T-helper 1 cell (primary cell): ENCODE measurements at places on chromosomes 5 and 9.
A peak's percentile ranks its signal among the peaks of the same experiment; 100 is the strongest.

DNA sequence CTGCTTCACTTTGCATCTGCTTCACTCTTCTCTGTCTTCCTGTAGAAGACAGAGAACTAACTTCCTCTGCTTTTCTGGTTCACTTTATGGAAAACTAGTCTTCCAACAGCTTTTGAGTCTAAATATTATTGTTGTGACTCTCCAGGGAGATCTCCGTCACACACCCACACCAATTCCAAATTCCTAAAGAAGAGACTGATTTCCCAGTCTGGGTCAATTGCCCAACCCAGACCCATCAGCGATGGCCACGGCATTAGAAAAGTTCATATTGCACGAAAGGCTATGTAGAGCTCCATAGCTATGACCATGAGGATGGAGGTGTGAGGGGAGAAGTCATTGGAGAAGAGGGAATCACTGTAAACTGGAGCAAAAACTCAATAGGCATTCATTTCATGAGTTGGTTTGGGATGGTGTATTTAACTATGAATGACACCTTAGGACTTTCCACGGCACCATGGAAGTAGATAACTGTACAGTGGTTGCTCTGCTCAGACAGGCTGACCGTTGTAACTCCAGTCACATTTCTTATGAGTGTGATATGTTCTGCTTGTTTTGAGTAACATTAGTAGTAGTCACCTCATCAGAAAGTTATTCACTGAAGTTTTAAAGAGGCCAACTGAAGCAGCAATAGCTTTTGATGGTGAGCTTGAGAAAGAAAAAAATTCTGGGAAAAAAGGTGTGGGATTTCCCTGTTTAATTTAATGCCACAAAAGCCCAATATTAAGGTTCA is 78.1 kb upstream of the MAMDC2 start:
- DNase-seq = no peak

- DNase-seq = no peak
Observed at GRCh38 chr5:32018476-32019436, 155.4 kb downstream of the GOLPH3 start.

DNA sequence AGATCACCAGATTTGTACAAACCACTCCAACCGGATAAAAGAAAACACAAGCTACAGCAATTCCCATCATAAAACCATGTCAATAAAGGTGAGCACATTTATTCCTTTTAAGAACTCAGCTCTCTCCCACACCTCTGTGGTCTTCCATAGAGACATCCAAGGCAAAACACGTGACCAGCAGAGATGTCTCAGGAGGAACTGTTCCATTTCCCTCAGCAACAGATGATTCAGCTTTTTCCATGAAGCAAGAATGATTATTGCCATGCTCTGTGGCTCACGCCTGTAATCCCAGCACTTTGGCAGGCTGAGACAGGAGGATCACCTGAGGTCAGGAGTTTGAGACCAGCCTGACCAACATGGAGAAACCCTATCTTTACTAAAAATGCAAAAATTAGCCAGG is 15.8 kb downstream of the GZMK start:
- no peak for DNase-seq

GRCh38 chr9:123561046-123561445 is 205.0 kb downstream of the CRB2 start:
- DNase-seq = no peak

GRCh38 chr9:4803670-4804530 is 11.2 kb downstream of the RCL1 start:
- no peak for DNase-seq

- DNase-seq = no peak
Observed at GRCh38 chr9:70494221-70494620, 79.8 kb upstream of the KLF9 start.

GRCh38 chr9:14106699-14107098 is 207.2 kb downstream of the NFIB start:
- DNase-seq = no peak

DNA sequence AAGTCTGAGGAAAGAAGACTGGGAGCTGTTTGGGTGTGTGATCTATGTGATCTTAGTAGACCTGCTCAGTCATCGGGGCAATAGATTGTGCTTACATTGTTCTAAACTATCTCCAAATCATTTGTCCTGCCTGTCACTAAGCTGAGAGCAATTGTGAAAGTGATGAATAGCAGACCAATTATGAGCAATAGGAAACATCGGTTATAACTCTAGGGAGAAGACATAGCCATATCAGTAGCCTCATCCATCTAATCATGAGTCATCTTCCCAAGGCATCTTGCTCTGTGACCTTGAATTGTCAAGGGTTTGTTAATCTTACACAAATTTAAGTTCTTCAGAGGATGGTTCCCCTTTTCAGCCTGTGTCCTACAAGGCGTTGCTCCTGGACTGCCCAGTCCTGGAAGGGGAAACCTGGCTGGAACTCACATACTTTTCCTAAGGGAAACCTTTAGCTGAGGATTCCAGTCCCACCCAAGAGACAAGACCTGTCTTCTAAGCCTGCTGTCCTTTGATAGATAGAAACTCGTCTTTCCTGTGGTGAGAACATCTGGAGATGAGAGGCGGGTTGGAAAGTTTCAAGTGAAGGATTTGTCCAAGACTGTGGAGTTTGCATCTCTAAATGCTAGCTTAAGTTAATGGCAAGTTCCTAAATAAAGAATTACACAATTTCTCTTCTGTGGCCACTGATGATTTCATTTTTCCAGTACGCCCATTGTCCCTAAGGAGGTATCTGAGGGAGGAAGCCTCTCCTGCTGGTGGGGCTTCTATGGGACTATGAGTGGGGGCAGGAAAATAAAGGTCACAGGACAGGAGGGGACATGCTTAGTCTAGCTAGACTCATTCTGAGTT is 53.9 kb upstream of the TRIM32 start:
- DNase-seq = no peak

DNA sequence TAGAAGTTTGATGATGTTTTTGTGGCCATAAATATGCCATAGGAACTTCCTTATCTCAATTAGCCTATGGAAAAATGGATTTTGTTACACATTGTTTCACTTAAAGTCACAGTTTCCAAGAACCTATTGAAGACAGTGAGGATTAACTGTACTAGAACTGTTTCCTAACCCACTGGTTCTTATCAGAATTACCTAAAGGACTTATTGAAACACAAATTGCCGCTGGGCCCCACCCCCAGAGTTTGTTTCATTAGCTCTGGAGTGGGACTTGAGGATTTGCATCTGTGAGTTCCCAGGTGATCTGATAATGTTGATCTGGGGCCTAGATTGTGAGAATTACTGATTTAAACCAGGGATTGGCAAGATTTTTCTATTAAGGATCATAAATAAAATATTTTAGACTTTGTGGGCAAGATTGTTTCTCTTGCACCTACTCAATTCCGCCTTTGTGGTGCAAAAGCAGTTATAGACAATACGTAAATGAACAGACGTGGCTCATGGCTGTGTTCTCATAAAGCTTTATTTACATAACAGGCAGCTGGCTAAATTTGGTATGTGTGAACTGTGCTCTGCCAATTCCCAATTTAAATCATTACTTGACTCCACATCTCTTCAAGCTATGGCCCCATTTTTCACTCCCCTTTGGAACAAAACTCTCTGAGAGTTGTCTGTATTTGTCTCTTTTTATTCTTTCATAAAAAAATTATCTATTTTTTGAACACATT is 9.3 kb downstream of the JAK2 start:
- DNase-seq = no peak

DNA sequence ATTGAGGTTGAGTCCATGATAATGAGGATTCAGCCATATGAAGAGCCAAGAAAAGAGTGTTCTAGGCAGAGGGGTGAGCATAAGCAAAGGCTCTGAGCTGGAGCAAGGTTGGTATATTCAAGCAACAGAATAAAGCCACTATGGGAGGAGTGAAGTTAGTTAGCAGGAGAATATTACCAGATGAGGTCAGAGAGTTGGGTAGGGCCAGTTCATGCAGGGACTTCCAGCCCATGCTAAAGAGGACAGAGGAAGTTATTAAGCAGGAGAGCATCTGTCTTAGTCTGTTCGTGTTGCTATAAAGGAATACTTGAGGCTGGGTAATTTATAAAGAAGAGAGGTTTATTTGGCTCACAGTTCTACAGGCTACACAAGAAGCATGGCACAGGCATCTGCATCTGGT is 57.1 kb upstream of the ATG10 start:
- DNase-seq = no peak

DNA sequence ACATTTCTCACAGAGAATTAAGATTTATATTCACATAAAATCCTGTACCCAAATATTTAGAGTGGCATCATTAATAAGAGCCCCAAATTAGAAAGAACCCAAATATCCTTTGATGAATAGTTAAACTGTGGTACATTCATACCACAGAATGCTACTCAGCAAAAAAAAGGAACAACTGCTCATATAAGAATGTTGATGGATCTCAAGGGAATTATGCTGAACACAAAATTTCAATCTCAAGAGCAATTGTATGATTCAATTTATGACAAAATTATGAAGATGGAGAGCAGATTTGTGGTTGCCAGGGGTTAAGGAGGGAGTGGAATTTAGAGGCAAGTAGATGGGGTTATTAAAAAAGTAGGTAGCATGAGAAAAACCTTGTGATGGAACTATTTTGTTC is 4.5 kb upstream of the PAIP1 start:
- DNase-seq = no peak

DNA sequence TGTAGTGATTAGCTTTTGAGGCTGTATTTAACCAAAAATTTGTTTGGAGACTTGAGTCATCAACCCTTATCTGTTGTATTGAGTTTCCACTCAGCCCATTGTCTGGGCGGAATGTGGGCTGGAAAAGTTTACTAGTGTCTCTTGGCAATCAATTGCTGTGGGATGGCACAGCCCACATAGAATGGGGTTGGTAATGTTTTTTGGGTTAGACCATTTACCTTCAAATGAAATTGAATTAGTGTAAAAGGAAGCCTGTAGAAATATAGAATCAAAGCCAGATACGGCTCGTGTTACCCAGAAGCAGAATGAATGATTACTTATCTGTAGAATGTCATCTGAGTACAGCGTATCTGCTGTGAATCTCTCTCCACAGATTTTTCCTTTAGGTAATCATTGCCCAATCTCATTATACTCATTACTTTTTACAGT is 142.9 kb downstream of the AOPEP start:
- no peak for DNase-seq

DNA sequence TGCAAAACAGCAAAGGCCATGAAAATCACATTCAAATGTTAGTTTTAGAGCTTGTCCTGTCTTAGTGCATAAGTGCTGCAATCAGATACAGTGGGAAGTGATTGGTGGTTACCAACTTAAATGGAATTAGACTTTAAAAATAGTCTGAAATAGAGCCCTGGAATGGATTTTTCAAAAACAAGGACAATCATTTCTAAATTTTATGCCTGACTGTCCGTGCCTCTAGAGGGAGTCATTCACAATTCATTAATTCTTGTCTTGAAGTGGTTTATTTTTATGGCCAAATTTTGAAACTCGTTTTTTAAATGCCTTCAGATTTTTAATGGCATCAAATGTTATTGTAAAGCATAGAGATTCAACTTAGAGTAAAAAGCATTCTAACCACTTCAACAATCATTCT is 561.8 kb upstream of the DAB2 start:
- no peak for DNase-seq

- peak; percentile 32 for DNase-seq
Observed at GRCh38 chr5:109945097-109945678, 255.5 kb downstream of the MAN2A1 start.

DNA sequence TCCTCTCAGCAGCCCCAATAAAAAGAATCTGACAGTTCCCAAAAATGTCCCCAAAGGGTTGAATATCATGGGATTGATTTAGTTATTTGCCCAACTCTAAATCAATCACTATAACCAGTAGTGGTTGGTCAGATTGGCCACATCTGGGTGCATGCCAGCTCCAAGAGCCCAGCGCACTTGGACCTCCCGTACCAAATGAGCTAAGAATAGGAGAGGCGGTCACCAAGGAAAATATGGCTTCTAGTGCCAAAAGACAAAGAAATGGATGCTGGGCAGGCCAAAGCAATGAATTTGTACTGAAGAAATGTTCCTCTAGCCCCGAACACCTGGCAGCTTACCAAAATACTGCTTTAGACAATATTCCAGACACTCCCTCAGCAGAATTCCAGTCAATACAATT is 80.3 kb downstream of the RCL1 start:
- no peak for DNase-seq

- no peak for DNase-seq
Observed at GRCh38 chr5:83285661-83286398, 185.7 kb upstream of the VCAN start.

DNA sequence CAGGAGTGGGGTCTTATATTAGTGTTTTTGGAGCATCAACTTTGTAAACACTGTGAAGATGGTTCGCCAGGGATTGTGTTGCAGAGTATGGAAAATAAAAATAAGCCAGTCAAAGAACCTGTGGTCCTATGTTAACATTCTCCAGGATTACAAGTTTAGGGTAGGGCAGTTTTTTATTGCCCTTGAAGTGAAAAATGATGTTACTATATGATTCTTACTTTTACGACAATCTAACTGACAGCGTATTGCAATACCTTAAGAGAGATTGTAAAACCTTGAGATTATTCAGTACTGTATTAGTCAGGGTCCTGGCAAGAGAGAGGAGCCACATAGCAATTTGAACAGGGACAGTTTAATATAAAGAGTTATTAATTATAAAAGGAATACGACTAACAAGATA is 144.7 kb upstream of the ZNF608 start:
- no peak for DNase-seq

GRCh38 chr5:173480896-173481295 is 135.6 kb downstream of the BOD1 start:
- no peak for DNase-seq

DNA sequence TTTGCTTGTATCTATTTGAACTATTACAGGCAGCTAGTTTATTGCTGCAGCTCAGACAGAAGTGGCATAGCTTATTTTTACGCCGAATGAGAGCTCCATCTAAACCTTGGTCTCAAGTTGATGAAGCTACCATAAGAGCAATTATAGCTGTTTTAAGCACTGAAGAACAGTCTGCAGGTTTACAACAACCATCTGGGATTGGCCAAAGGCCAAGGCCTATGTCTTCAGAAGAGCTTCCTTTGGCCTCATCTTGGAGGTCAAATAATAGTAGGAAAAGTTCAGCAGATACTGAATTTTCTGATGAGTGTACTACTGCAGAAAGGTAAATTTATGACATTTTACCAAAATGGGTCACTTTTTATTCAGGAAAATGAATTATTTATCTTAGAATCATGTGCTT is 67.9 kb downstream of the YTHDC2 start:
- no peak for DNase-seq

- no peak for DNase-seq
Observed at GRCh38 chr5:88288528-88289197, 20.0 kb upstream of the TMEM161B start.

DNA sequence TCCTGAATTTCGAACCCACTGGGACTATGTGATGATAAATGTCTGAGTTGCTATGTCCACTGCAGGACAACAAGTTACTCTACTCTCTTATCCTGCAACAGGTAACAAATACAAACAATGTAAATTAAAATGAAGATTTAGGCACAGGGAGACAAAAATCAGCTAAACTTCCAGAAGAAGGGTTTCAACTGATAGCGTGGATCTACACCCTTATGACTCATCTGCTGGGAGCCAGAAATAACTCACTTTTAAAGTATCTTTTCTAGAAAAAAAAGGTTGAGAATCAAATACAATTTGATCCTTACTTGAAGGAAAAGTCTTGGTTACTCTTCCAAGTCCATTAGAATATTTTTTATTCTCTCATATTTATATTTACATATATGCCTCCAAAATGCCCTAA is 21.4 kb downstream of the PJA2 start:
- DNase-seq = no peak
